ENCODE measurements at places on chromosomes 6 and 20.

- no peak for DNase-seq
Observed at GRCh38 chr6:73024598-73024997, 200.7 kb downstream of the KHDC1L start.

DNA sequence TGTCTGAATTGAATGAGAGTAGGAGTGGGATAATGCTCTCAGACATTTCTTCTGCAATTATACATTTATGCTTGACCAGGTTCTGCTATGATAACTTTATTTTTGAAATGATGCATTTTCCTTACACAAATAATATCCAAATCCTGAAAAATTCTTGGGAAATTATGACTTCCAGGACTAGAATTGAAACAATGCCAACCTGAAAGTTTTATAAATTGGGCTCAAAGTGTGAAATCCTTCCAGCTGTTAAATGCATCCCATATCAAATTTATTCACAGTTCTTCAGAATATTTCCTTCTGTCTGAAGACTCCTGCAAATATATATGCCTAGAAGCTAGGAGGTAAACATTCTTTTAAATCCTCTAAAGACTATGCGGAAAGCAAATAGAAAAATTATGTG is 155.7 kb upstream of the EYA4 start:
- no peak for DNase-seq

DNA sequence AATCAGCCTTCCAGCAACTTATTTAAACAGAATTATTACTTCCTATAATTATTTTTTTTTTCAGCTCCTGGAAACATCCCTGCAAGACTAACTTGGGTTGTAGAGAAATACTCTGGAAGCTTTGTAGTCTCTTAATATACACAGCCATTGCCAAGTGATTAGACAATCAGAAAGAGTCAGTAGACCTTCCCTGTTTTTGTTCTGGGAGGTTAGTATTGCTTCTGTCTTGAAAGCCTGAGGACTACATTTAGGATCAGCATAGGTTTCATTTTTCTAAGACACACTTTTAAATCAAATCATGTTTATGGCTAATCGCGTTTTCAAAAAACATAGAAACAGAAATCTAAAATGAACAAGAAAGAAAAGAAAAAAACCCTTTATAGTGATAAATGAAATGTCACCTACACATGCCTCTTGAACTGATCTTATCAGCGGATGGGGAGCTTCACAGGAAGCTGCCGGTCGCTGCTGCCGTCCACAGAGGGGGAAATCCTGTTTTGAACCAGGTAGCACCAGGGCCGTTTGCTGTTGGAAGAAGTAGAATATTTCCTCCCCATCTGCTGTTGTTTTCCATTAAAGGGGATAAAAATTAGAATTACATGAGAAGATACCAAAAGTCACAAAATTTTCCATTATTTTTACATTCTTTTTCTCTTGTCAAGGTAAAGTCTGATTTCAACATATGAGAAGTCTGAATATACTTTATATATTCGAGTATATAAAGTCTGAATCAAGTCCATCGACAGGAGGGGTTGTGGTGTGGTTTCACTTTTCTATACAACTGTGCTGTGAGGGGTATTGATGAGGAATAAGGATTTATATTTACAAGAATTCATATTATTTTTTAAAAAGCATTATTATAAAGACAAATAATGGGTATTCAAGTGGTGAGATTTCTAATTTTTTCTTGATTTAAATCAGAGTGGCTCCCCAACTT is 94.6 kb downstream of the ARMC2 start:
- no peak for DNase-seq

GRCh38 chr6:113288409-113288808 is 568.7 kb upstream of the MARCKS start:
- DNase-seq, result no peak

DNA sequence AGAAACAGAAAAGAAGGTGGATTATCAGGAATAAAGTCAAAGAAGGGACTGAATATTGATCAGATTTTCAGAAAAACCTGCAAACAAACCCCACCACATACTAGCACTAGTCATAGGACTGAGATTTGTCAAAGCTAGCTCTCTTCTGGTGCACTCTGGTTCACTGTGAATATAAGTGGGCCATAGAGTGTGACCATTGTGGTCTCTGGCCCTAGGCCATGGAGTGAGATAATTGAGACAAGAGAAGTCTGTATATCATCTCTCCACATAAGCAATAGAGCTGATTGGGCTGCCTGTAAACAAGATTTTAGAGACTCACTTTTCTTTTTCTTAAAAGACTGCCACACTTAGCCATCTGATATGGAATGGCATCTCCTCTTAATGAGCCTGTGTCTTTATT is 247.2 kb downstream of the LAMA2 start:
- DNase-seq, result no peak
